ENCODE measurements at places on chromosomes 3 and 15.

- no peak for DNase-seq
Observed at GRCh38 chr15:78977591-78978347, 32.9 kb upstream of the CTSH start.

GRCh38 chr15:55587321-55588069 is 650 bp downstream of the PYGO1 start:
- no peak for DNase-seq

DNA sequence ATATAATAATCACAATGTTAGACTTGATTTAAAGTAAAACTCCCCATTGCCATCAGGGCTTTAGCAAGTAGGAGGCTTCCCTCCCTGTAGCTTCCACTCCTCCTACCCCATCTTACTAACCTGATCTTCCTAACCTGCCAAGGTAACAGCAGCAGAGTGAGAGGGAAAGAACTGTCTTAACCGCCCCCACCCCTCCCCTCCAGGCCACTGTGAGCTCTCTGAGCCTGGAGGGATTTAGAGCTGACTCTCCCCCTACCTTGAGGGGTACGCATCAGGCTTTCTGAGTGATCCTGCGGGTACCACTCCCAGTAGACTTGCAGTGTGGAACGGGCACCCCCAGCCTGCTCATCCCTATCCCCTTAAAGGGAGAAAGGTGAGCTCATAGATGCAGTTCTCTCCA is 11.4 kb upstream of the PRSS50 start:
- no peak for DNase-seq

GRCh38 chr3:61518590-61518989 is 42.8 kb upstream of the PTPRG start:
- no peak for DNase-seq

- DNase-seq = no peak
Observed at GRCh38 chr3:55673764-55674163, 186.7 kb upstream of the WNT5A start.

GRCh38 chr15:34456658-34457057 is 19.1 kb upstream of the GOLGA8A start:
- DNase-seq = no peak

DNA sequence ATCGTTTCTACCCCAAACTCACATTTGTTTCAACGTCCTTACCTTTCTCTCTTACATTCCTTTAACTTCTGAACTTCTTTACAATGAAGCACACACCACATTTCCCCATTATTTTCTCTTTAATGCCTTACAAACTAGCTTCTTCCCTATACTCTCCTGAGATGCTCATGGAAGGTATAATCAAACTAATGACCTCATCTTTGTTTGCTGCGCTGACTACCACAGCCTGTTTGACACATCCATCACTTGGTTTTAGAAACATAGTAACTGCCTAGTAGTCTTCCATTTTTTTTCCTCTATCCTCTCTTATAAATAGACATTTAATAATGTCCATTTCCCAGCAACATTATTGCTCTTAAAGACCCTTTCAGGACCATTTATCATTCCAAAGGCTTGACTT is 230.5 kb upstream of the LRTM1 start:
- DNase-seq = no peak

Measured in activated naive CD4-positive, alpha-beta T cell treated with anti-CD3 and anti-CD28 coated beads, Interleukin-2, amount 10 ng/mL, durations not matched to agents 7 days and 5 days (primary cell).